Activated effector memory CD4-positive, alpha-beta T cell treated with anti-CD3 and anti-CD28 coated beads, Interleukin-2, amount 50 U/mL, for 16 hours (primary cell): ENCODE measurements at places on chromosomes 4 and X.

DNA sequence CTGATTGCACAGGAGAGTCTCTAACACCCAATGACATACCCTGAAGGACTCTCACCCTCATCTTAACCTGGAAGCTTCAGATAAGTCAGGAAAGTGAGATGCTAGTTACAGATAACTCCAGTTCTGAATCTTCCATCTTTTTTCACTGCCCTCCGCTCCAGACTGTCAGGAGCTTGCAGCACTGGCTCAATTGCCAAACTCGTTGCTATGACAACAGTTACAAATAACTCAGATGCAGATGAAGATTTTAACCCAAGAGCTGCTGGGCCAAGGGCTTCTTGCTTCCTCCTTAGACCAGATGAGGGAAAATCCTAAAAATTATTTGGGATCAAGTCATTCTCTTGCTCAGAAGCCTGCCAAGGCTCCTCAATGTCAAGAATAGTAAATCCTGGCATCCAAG, 109.1 kb upstream of the HUWE1 start:
- DNase-seq = no peak

DNA sequence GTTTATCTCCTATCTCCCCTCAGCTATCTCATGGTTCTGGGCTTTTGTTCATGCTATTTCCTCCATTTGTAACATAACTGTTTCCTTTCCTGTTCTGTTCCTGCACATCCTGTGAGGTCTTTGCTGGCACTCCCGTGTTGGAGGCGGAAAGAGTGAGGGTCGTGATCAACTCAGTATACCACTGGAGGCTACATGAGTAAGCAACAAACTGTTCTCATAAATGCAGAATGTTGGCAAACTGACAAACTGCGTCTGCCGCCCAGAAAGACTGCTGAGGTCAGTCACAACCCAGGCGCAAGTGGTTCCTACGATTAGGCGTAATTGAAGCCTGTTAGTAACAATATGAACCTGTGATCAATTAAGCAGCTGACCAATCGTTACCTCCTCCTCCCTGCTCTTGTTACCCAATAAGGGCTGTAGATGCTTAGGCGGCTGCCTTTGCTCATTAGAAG, 48.8 kb downstream of the C4orf33 start:
- no peak for DNase-seq

DNA sequence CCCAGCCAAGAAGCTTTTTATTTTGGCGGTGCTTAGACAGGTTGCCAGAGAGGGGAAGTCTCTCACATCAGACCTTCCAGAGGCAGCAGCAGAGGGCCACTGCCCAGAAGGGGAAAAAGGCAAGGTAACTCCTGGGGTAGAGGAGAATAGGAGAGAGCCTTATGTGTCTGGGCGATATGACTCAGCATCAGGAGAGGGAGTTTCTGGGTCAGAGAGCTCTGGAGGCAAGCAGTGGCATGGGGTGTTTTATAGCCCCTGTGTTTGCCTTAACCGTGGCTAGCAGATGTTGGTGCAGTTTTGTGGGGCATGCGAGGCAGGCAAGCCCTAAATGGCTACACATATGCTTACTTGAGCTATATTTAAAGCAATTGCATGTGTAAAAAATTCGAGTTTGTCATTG, 8.3 kb upstream of the ZXDB start:
- no peak for DNase-seq

DNA sequence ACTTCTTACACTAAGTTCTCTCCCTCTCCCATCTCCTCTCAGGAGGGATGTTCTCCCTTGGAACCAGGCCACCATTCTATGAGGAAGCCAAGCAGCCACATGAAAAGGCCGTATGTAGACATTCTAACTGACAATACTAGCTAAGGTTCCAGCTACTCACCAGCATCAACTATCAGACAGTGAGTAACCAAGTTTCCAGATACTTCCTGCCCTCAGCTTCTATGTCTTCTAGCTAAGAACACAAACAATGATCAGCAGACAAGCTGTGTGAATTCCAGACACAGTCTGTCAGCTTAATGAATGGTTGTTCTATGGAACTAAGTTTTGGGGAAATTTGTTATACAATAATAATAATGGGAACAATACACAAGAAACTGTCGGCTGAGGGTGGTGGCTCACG, 50.8 kb downstream of the SMIM14 start:
- DNase-seq = no peak

DNA sequence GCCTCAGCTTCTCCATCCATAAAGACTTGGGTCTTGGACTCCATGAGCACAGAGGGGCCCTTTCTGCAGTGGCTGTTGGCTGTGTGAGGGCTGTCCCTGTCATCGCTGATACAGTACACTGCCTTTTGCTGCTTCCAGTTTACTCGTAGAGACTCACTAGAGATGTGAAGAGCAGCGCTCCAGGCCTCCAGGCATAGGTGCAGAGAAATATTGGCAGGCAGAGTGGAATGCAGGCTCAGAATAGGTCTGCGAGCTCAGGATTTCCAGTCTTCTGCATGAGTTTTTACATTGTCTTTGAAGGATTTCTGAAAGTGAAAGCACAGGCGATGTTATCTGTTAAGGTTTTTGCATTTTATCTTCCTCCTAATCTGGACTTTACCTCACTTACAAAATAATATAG, 97.4 kb downstream of the AASDH start:
- DNase-seq = no peak

- no peak for DNase-seq
These were observed 1720.2 kb downstream of the PCDH7 start for GRCh38 chr4:32440391-32440790.

DNA sequence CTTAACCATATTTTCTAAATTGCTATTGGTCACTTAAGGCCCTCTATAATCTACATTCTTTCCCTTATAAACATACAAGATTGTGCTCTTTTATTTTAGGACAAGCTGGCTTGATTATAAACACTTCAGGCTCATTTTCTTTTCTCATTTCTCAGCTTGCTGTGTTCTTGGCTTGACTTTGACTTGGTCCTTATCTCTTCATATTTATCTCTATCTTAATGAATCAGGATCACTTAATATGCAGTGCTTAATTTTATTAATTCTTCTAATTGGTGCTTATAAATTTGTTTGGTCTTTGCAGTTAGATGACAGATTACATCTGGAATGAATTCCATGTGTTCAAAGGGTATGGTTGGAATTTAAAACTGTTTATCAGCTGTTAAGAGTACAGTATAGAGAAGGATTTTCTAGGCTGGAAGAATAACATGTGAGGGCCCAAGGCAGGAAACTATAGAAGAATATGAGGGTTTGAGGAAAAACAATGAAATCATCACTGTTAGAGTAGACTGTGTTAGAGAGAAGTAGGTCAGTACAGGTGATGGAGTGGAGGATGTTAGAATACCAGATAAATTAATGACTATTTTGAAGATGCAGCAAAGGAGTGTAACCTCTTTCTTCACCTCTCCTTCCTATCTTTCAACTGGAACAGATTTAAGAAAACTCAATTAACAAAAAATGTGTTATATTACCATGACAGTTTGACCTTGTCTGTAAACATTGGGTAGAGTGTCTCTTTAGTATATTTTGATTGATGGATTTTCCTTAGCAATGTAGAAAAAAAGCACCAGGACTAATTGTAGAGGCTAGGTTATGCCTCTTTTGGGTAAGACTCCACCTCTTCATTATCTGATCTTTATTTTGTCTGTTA, 169.6 kb downstream of the RAPGEF2 start:
- DNase-seq = no peak

- DNase-seq = no peak
These were observed 56.6 kb upstream of the ALB start for GRCh38 chr4:73347497-73347896.

DNA sequence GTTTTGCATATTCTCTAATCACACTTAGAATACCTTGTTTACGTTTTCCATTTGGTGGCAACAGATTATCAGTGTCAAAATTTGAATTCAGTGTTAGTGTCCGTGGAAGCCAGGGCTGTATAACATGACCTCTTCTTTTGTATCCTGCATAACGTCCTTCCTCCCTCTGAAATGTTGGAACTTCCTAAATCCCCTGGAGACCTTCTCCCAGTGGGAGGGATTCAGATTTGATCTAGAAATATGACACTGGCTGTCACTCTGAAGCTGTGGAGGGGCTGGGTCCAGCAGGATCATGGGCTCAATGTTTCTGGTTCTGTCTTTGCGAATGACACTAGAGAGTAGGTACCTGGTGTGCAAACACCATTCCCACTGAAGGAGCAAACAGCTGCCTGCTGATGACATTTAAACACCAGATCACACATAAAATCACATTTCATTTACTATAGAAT, 850 bp upstream of the CXCL3 start:
- DNase-seq = no peak

- DNase-seq = peak; percentile 74
These were observed 27.8 kb upstream of the ADH7 start for GRCh38 chr4:99462875-99463464.

GRCh38 chr4:1792832-1793495, at the start of gene FGFR3:
Gene FGFR3 (plus strand): TSS chr4:1793293. CDS start chr4:1793935, 642 bp downstream.
- DNase-seq = peak; percentile 78

DNA sequence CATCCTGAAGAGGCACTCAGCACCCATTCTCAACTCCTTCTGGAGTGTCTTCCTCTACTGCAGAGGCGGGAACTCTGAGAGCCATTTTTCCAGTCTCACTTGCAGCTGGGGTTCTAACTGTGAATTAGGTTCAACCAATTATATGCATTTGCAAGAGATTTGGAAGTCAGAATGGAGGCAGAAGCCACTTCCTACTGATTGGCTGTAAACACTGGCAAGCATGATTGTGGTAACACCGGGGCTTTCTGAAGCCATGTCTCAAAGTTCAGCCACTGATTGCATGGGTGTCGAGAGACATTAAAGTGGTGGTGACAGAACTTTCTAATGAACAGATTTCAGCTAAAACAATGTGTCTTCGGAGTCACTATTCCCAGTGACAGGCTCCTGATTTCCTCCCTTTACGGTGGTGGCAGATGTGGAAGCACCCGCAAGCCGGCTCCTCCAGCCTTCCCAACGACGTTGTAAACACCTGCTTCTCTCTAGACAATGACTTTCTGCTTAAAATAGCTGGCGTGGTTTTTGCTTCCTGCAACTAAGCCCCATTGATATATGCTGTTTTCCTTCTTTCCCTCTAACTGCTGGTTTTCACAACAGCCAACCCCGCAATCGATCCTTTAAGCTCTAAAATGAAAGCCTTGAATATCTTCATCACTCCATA, 92.0 kb downstream of the IRF2 start:
- DNase-seq = no peak

- no peak for DNase-seq
These were observed 1.7 kb upstream of the VCX start for GRCh38 chrX:7841084-7841805.

GRCh38 chr4:74539044-74539790, 94.3 kb downstream of the AREG start:
- no peak for DNase-seq

DNA sequence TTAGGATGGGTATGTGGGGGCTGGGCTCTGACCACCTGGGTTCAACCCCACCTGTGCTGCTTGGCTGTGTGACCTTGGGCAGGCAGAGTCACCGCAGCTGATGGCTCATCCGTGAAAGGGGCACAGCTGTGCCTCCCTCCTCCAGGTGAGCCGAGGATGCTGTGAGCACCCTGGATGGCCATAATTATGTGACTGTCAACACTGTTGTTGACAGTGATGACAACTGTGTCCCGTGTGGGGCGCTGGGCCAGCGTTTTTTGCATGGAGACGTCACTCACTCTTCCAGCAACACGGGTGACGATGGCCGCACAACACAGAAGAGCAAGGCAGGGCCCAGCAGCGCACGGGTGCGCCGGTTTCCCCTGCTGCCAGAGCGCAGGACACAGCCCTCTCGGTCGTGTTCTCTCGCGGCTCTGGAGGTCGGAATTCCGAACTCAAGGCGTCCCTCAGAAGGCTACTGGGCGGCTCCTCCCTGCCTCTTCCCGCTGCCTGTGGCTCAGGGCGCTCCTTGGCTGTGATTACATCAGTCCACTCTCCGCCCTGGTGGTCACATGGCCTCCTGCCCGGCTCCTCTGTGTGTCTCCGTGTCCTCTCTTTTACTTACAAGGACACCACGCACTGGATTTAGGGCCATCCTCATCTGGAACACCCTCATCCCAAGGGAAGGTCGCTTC, 1.3 kb downstream of the SH3TC1 start:
- DNase-seq = peak; percentile 73

- no peak for DNase-seq
These were observed 586.1 kb downstream of the GBA3 start for GRCh38 chr4:23278845-23279244.

DNA sequence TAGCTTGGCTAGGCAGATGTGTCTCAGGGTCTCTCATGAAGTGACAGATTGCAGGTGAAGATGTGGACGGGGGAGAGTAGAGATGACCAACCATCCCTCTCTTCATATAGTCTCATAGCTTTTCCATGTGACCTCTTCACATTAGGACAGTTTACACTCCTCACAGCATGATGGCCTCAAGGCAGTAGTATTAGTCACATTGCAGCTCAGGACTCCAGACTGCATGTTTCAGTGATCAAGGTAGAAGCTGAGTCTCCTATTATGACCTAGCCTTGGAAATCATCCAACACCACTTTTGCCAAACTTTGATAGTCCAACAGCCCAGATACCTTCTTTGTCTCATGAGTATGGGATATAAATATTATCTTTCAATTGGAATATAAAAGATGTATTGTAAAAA, 147.7 kb downstream of the GASK1B start:
- DNase-seq = no peak

- peak; percentile 66 for DNase-seq
These were observed at the start of gene BDH2 for GRCh38 chr4:103099691-103100392. Gene BDH2 (minus strand): TSS chr4:103099834. CDS start chr4:103096254, 3,580 bp downstream.

DNA sequence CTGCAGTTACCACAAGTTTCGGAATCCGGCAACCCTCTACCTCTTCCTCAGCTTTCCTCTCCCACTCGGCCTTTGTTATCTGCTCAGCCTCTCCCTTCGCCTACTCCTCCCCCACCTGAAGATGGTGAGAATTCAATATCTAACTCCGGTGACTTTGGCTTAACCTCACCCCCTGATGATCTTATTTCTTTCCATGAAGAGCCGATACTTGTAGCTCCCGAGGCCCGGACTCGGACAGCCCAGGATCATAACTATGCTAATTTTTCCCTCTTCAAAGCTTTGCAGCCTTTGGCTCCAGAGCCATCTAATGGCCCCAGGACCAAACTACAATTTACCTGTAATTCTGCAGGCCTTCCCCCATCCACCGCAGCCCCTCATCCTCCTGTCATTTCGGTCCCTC, 32.0 kb upstream of the MGST2 start:
- DNase-seq = no peak
